Stimulated activated CD4-positive, alpha-beta T cell treated with anti-CD3 and anti-CD28 coated beads, Interleukin-1b, Interleukin-23, amount 100 ng/mL, for 24 hours (primary cell): ENCODE measurements at places on chromosomes 2 and 18.

- DNase-seq = no peak
Measured at GRCh38 chr2:104406261-104406726, 447.6 kb upstream of the POU3F3 start.

GRCh38 chr2:53952519-53952918 is 18.3 kb downstream of the PSME4 start:
- no peak for DNase-seq

GRCh38 chr2:106157416-106157815 is 36.7 kb downstream of the UXS1 start:
- DNase-seq = no peak

DNA sequence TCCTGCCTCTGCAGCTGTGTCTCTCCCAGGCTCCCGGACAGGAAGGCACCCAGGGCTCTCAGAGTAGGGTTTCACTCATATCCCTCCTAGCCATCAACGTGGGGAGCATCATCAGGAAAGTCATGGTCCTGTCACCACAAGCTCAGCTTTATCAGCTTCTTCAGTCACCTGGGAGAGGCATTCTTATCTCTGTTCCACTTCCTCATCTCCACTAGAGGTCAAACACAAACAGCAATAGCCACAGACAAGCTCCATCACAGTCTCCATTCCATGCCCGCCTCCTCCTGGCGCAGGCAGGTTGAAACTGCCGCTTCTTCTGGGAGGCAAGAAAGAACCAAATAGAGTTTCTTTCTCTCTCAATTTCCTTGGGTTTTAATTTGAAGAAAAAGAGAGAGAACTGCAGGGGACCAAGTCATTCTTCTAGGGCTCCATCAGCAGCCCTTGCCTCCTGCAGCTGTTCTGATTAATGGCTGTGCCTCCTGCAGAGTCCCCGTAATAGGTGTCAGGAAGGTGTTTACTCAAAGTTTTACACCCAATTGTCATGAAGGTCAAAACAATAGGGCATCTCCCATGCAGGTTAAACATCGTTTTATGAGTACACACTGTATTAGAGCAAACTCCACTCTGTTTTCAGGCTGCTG is 377.9 kb downstream of the TMEM182 start:
- no peak for DNase-seq

DNA sequence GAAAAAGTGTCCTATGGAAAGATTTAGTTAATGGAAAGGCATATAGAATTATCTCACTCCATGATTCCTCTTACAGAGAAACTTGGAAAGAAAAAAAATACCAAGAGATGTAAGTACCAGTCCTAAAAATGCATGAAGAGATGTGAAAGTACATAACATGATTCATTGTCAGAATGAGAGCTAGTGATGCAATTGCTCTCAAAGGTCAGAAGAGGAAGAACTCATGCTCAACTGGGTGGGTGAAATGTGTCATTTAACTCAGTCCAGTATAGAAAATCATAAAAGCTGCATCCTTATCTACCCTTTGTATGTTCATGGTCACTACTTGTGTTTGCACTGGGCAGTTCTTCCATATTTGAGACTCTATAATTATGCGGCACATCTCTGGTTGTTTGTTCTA is 300.0 kb upstream of the PIK3C3 start:
- no peak for DNase-seq

DNA sequence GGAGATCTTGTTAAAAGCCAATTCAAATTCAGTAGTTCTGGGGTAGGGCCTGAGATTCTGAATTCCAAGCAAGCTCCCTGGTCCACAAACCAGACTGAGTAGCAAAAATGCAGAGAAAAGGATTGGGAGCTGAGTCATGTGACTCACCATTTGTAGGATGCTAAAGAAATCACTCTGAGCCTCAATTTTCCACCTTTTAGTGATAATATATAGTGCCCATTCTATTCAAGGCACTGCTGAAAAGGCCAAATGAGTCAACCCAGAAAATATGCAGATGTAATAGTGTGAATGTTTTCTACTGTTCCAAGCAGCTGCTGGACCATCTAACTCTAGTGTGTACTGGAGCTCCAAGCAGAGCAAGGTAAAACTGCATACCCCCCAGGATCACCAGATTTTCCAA is 47.2 kb downstream of the SLC14A2 start:
- no peak for DNase-seq

DNA sequence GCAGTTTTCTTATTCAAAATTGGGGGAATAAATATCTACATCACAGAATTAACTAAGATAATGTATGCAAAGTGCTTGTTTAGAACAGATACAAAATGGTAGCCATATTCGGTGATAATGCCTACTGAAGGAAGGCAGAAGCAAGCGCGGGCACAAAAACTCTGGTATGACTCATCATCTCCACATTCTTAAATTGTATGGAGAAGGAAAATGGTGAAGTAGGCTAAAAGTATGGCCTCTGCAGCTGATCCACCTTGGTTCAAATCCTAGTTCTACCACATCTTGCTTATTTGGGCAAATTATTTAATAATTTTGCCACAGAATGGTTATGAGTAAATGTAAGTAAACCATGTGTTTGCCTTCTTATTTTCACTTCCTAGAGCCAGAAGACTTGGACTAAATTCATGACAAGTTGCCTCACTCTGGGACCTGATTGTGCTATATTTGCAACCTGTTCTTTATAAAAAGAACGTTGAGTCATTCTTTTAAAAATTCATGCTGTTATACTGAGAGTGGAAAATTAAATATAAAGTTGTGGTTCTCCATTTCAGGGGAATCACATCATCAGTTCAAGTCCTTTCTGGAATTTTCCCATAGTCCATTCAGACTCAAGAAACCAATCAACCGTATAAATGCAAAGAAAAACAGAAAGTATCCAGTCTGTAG is 9.0 kb upstream of the CDK15 start:
- DNase-seq = no peak

GRCh38 chr2:29627279-29627711 is 294.1 kb downstream of the ALK start:
- no peak for DNase-seq

DNA sequence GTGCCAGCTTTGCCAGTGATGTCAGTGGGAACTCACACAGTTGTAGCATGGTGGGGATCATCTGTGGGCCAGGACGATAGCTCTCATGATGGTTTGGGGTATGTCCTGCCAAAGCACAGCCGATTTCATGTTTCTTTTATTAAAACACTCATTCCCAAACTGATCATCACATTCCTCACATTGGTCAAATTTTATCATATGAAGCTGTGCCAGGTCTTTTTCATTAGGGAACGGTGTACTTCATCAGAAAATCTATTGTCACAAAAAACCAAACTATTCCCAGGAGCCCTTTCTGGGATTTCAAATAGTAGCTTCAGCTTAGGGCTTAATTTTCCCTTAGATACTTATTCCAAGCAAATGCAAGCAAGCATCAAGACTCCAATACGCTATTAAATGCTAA is 42.0 kb downstream of the ITGA4 start:
- no peak for DNase-seq

DNA sequence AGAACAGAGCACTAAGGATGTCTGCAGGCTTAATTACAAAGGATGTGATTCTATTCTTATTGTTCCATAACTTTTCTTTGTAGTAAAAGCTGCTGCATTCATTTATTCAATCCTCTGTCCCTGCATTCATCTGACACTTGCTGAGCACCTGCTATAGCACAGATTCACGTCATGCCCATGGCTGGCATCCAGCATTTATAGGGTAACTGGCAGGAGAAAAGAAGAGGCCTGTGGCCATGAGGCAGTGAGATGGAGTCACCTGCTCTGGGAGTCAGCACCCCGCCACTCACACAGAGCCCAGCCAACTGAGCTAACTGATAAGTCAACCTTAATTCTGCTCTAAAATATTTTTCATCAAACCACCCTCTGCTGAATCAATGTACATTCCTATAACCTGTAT is 18.3 kb upstream of the CDC42EP3 start:
- DNase-seq = no peak

DNA sequence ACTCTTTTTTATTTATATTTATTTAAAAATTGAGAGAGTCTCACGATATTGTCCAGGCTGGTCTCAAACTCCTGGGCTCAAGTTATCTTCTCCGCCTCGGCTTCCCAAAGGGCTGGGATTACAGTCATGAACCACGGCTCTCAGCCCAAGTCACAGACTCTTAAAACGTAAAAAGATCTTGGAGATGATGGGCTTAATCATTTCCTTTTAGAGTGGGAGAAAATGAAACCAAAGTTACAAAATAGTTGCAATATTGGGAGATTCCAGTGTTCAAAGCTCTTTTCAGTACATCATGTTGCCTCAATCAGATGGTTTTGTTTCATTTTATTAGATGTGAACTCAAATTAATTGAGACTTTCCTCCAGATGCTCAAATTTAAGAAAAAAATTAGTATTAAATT is 151.4 kb upstream of the XPO1 start:
- no peak for DNase-seq

GRCh38 chr2:121375621-121376159 is 90.7 kb upstream of the TFCP2L1 start:
- DNase-seq = no peak

GRCh38 chr2:88028931-88029330 is 12.6 kb upstream of the RNU2-63P start:
- no peak for DNase-seq

- DNase-seq = no peak
Measured at GRCh38 chr2:105005181-105005951, 32.5 kb upstream of the MRPS9 start.

GRCh38 chr2:20034218-20034617 is 17.2 kb downstream of the LAPTM4A start:
- no peak for DNase-seq

DNA sequence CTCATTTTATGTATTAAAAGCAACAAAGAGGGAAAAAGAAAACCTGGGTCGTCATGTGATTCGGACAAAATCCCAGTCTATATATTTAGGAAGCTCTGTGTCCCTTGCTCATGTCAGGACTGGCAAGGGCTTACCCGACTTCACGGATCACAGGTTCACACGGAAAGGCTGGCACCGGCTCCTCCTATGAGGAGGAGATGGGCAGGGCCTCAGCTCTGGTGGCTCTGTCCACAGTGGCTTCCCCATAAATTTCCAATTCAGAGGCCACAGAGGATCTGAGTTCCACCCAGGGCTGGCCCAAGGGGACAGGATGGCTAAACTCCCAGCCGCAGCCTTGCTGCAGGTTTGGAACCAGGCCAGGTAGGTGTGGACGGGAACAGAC is 186.8 kb downstream of the BCL2 start:
- DNase-seq = no peak

DNA sequence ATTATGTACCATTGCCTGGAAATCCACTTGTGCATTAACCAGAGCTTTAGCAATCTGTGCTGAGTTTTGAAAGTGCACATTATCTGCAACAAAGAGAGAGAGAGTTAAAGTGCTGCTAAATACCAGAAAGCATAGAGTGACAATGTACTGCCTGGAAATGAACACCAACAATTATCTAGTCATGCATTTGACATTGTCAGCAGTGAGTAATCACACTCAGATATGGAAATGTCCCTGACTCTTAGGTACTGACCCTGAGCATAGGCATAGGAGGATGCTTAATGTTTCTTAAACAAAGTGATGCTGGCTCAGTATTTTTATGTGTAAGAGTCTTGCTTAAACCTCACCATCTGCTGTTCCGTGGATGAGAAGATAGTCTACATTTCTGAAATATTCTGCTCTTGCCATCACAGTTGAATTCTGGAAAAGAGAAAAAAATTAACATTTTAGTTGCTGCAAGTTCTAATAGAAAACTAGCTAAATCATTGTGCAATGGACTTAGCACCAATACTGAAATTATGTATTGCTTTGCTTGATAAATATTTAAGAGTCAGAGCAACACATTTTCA is 20.8 kb upstream of the GCG start:
- no peak for DNase-seq

DNA sequence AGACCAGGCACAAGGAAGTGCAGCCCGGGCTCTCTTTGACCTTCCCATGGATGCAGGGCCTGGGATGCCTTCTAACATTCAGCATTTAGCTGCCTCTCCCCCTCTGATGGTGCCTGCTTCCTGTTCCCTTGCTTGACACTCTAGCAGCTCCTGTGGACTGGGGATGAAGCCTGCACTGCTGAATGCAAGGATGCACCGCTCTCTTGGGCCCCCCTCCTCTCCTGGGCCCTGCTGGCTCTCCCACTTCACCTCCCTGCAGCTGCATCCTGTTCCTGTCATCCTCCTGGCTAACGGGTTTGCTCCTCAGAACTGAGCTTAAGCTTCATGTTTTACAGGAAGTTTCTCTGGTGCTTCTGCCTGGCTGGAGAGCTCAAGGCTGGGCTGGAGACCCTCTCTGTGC is 254.1 kb downstream of the TSN start:
- DNase-seq = no peak

- DNase-seq = no peak
Measured at GRCh38 chr2:169005080-169005598, 26.0 kb downstream of the ABCB11 start.

GRCh38 chr2:187655001-187655400 is 100.8 kb upstream of the TFPI start:
- DNase-seq = no peak

- DNase-seq = no peak
Measured at GRCh38 chr2:86072271-86072858, 33.3 kb downstream of the POLR1A start.

- DNase-seq = no peak
Measured at GRCh38 chr2:223235986-223236385, 184.0 kb downstream of the KCNE4 start.

GRCh38 chr2:47057687-47058002 is 97.5 kb downstream of the STPG4 start:
- DNase-seq = no peak

- DNase-seq = no peak
Measured at GRCh38 chr2:156800065-156800653, 364.0 kb downstream of the GPD2 start.

DNA sequence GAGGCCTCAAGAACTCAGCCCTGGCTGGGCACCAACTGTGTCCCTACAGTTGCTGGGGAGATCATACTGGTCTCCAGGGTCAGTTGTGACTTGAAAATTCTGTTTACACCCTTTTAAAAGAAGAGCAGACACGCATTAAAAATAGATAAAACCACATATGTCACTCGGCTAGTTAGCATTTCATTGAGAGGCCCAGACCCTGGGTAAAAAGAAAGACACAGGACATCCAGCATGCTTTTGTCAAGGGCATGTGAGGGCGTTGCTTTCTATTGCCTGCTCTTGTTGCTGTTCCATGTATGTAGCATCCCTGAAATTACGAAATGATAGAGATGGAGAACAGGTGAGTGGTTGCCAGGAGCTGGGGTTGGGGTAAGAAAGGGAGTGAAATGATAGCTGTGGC is 94.3 kb downstream of the SEPTIN10 start:
- no peak for DNase-seq

- no peak for DNase-seq
Measured at GRCh38 chr2:47253447-47253846, 98.3 kb upstream of the STPG4 start.

DNA sequence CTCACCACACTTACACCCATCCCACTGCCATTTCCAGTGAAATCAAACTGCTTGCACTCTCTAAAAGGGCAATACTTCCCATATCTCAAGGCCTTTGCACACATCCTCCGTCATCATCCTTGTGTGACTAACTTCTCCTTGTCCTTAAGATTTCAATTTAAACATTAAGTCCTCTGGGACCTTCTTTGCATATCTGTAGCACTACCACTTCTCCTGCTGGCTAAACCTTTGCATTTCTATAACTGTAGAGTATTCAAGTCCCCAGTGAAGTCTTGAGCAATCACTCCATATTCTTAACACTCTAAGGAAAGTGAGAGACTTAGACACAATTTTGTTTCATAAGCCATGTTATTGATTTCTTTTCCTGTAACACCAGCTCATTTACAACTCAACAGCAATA is 136.8 kb upstream of the EPHA4 start:
- no peak for DNase-seq

GRCh38 chr18:61203151-61203550 is 130.1 kb upstream of the CDH20 start:
- DNase-seq = no peak

- DNase-seq = no peak
Measured at GRCh38 chr2:220277445-220277975, 650.1 kb downstream of the SLC4A3 start.
